ENCODE measurements at places on chromosomes 2 and 18.

GRCh38 chr18:23243178-23243577 lies 107.9 kb downstream of the CABLES1 start:
- no peak for DNase-seq

GRCh38 chr2:144849612-144850011 lies 329.7 kb upstream of the ZEB2 start:
- DNase-seq, result no peak

DNA sequence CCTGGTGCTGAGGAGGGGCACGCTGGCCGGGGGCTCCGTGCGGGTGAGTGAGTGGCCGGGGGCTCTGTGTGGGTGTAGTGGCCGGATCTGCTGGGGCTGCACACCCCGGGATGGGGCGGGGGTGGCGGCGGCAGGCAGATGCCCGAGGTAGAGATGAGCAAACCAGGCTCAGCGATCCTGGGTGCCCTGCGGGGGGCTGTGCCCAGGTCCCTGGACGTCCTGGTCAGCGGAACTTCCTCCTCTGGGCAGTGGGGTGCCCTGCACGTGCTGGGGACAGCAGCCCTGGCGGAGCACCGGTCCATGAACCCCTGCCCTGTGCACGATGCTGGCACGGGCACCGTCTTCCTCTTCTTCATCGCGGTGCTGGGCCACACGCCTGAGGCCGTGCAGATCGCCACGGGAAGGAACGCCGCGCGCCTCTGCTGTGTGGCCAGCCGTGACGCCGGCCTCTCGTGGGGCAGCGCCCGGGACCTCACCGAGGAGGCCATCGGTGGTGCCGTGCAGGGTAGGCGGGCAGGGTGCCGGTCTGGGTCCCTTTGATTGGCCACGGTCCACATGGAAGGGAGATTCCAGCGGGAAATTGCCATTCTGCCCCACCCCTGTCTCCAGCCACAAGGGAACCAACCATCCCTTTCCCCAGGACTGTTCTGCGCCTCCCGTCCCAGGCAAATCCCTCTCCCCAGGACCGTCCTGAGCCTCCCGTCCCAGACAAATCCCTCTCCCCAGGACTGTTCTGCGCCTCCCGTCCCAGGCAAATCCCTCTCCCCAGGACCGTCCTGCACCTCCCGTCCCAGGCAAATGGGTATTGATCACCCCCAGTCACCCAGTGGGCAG lies 5.9 kb downstream of the NEU4 start:
- no peak for DNase-seq

DNA sequence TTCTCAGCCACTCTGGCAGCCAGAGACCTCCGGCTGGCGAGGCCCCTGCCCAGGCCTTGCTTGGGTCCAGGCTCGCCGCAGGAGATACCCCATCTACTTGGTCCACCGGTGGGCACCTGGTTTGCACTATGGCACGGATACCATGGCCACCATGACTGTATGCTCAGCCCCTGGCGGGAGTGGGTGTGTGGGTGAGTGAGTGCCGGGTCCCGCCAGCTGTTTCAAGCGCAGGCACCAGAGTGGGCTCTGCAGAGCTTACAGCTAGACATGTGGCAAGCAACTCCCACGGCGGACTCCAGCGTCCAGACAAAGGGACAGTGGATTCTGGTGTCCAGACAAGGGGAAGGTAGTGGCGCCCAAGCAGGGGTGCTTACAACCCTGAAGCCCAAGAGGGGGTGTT lies 1.4 kb downstream of the ATG4B start:
- DNase-seq, result no peak

DNA sequence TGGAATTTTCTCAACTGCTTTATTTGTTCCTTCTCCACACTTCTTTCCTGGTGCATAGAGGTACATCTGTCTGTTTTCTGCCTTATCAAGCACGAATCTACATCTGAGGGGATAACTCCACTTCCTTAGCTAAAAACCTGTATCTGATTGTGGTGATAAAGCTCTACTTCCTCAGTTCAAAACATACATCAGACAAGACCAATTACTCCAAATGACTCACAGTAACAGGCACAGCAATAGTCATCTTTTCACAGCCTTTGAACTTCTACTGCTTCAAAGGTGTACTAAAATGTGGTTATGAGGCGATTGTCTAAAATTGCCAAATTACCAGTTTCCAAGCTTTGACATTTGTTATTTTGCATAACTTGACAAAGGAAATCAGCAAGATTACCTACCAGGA lies 803.6 kb upstream of the ZEB2 start:
- peak; percentile 13 for DNase-seq

GRCh38 chr2:12694990-12695774 lies 21.6 kb upstream of the TRIB2 start:
- DNase-seq, result no peak

DNA sequence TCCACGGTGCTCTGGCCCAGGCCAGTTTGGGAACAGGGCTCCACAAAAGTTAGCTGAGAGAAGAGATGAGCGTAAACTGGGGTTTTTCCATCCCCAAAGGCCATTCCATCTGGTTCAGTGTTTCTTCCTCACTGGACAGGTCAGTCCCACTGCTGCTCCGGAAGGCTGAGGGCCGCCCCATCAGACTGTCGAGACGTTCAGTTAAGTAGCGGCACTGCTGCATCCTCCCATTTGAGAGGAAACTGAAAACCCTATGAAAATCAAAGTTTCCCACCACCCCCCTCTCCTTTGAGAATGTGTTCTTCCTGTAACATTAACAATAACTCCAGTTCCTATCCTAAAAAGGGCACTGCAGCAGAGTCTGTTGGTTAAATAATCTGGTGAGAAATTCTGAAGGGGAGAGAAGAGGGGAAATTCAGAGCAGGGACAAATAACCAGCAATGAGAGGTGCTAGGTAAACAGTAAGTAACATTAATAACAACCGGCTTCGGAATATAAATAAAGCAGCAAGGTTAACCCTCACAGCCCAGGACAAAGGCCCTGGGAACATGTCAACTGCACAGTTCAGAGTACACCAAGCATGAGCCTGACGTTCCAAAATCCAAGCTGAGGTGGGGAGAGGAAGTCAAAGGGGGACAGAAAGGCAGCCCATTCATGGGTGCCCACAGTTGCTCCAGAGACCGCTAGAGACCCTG lies 55.4 kb downstream of the UXS1 start:
- no peak for DNase-seq

DNA sequence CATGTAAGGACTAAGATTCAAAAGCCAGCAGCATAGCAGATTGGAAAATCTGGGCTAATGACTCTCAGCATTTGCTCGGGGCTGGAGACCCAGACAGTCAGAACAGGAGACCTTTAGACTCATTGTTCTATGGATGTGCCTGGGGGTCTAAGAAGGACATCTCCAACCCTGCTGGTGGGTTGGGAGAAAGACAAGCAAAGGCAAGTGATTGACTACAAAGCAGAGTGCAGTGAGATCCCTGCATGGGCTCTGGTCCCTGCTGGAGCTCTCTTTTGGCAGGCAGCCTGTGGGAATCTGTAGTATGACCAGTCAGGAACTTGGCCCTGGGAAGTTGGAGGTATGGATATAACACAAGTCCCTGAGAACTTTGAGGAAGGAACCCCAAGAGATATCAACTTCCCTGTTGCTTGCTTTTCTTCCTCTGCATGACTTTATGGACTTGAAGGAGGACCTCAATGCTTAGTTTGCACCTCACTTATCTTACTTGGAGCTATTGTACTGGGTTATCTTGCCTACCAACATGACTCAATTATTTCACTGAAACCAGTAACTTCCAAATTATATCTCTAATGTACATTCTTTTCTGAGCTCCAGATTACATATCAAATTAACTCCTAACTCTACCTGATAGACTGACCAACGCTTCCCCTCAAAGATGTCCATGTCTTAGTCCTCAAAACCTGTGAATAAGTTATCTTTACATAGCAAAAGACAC lies 236.0 kb downstream of the CYRIA start:
- DNase-seq, result no peak

- DNase-seq, result peak; percentile 92
These were observed at the start of gene FASTKD1 for GRCh38 chr2:169573160-169573973. Gene FASTKD1, minus strand, starts transcription at chr2:169573865. Its CDS starts 1,836 bp downstream, at chr2:169572029.

DNA sequence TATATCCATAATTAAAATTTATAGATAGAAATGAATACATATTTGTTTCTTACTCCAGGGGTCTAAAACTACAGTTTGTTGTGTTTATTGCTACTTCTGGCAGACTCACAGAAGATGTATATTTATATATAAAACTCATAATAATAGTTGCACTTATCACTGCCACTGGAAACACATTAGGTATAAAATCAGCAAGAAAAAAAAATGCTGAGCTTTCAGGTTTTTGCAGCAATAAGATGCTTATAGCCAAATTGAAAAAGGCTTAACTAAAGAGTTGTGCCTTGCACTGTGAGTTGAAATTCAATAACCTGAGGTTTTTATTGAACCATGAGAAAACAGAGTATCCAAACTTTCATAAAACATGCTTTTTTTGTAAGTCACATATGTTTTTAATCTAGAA lies 623.9 kb upstream of the CRIM1 start:
- DNase-seq, result no peak

GRCh38 chr2:212953170-212953920 lies 198.1 kb downstream of the IKZF2 start:
- DNase-seq, result no peak

DNA sequence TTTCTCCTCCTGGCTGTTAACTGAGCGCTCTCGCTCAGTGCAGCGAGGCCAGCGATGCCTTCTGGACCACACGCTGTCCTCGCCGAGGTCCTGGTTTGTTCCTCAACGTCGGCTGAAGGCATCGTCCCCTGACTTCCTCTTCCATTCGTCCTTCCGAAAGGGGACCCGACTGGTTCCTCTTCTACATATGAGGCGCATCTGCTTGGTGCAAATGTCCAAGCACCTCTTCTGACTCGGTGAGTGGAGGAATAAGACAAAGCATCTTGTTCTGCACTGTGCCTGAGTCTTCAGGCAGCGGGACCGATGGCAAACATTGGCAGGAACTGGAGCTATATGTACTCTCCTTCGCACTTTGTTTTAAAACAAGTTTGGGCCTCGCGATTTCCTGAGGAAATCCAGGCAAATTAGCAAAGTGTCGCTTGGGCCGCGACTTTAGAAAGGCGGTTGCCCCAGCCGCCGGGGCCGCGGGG lies 621 bp upstream of the KCNS3 start:
- DNase-seq, result no peak

DNA sequence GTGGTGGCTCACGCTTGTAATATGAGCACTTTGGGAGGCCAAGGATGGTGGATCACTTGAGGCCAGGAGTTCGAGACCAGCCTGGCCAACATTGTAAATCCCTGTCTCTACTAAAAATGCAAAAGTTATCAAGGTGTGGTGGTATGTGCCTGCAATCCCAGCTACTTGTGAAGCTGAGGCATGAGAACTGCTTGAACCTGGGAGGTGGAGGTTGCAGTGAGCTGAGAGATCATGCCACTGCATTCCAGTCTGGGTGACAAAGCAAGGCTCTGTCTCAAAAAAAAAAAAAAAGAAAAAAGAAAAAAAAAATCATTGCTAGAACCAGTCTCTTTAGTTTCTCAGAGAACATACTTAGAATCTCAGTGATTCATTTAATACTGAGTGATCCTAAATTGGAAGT lies 217.1 kb downstream of the DYM start:
- DNase-seq, result no peak

GRCh38 chr2:33321236-33321771 lies 155.1 kb upstream of the RASGRP3 start:
- no peak for DNase-seq

DNA sequence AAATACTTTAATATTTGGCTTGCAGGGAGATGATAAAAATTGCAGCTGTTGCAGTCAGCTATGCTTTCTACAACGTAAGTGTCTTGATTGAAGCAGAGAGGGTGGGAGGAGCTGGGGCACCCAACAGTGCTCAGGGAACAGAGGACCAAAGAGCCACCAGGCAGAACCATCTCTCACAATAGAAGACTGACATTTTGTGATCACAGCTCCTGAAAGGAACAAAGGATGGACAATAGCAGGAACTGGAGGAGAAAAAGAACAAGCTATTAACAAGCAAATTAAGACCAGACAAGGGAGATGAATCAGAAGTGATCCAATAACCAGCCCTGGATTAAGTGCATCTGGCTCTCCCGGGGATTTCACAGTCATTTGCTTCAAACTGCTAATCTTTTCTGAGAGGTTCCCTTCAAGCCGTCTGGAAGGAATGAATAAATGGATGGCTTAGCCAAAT lies 65.7 kb upstream of the SMAD2 start:
- no peak for DNase-seq

DNA sequence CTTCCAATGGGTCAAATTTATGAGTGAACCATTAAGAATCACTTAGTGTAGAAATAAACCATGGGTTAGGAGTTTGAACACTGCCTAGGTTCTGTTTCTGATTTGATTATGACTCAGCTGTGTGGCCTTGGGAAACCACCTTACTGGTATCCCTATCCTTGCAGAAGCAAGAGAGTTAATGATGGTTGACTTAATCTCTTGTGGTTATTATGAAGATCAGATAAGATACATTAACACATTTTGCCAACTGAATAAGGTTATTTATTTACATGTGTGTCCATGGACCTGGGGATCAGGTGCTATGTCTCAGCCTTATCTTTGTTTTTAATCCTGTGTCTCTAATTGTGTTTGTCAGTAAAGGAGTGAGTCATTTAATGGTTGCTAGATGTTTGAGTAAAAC lies 5.4 kb upstream of the KCNJ13 start:
- DNase-seq, result peak; percentile 40

DNA sequence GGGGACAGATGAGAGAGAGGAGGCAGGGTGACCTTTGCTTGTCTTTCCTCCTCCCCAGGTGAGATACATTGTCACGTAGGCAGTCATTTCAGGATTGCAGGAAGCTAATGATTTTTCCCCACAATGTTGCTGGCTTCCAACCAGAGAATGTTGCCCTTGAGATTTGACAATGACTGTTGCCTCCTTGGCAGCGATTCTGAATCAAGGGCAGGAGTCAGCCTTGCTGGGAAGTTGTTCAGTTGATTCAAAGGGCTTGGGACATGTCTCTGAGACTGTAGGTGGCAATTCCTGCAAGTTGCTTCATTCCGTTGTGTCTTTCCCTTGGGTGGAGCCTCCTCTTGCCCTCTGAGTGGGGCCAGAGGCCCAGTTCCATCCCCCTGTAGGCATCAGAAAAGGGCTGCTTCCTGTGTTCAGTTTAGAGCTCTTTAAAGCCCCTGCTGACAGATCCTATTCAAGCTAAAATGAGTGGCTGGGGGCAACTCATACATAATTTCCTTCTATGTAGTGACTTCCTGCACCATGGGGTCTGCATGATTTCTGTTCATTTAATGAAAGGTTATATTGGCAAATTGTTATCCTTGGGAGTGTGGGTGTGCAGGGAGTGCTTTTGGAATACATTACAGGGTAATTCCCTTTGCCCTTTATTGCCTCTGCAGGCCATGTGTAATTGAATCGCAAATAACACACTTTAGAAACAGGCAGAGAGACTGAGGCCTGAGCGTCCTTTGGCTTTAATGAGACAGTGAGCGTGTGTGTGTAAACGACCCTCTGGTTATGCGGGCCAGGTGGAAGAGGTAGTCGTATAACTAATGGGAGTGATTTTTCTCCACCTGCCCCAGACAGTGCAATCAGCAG lies 52.4 kb downstream of the GPR39 start:
- DNase-seq, result no peak
